ENCODE measurements at places on chromosomes 6 and 20.

DNA sequence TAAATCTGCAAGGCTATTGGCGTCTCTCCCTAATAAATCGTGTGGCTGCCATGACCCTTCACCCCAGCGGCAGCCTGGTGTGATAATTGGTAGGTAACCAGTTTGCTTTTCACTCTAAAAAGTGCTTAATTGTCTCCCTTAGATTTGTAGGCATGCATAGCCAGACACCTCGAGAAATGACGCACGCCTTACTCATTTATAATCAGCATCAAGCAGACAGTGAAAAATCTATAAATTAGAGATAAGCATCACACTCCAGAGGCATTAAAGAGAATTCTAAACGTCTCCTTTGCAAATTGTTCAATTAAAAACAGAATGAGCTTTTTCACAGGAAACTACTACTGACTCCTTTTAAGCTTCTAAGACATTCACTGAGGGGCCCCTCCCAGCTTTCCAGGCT lies 110.2 kb upstream of the RPS6KA2 start:
- no peak for DNase-seq

DNA sequence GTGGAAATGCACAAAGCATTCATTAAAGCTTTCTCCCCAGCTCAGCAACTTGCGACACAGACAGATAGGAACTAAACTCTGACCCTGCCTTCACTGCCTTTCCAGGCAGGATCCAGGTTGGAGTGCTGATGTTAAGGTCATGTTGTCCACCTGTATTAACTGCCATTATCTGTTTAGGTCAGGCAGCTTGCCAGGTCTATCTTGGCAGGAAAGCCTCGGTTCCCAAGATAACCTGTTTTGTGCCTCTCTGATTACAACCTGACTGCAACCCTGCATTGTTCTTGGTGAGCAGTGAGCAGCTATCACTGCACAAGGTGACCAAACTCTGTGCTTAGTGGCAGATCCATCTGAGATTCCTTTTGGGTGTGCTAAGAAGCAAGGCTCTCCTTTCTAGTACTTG lies 23.2 kb upstream of the ELOVL2 start:
- DNase-seq, result no peak

GRCh38 chr6:93749191-93749590 lies 329.8 kb upstream of the EPHA7 start:
- no peak for DNase-seq

GRCh38 chr6:36938536-36938935 lies 16.0 kb upstream of the PI16 start:
- DNase-seq, result no peak

DNA sequence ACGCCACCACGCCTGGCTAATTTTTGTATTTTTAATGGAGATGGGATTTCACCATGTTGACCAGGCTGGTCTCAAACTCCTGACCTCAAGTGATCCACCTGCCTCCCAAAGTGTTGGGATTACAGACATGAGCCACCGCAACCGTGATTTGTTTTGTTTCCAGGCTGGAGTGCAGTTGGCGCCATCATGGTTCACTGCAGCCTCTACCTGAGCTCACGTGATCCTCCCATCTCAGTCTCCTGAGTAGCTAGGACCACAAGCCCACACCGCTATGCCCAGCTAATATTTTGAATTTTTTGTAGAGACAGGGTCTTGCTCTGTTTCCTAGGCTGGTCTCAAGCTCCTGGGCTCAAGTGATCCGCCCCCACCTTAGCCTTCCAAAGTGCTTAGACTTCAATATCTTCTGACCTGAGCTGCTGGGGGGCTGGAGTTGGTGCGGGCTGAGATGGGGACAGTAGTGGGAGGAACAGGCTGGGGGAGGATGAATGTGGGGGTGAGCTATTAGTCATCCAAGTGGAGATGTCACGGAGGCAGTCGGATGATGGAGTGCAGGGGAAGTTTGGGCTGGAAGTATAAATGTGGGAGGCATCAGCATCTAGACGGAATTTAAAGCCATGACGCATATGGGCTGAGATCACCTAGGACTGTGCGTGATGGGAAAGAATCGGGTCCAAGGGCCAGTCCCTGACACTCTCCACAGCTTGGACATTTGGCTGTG lies 23.1 kb upstream of the ZMYND8 start:
- DNase-seq, result no peak

- no peak for DNase-seq
These were observed 20.4 kb upstream of the BMP2 start for GRCh38 chr20:6746901-6747609.
